Fibroblast of pulmonary artery (primary cell): ENCODE measurements at places on chromosomes 4 and X.
A peak's percentile ranks its signal among the peaks of the same experiment; 100 is the strongest.

GRCh38 chrX:140038842-140039241 is 73.5 kb upstream of the CXorf66 start:
- no peak for DNase-seq

GRCh38 chr4:15006416-15007024 is 4.2 kb downstream of the CPEB2 start:
- no peak for DNase-seq

- peak; percentile 12 for DNase-seq
Observed at GRCh38 chr4:189022440-189023035, 883.3 kb downstream of the TRIML1 start.

- no peak for DNase-seq
Observed at GRCh38 chr4:105963461-105964400, 68.5 kb downstream of the NPNT start.

GRCh38 chr4:41024556-41025491 is 189.5 kb downstream of the APBB2 start:
- no peak for DNase-seq

GRCh38 chr4:94827481-94828110 is 69.8 kb downstream of the BMPR1B start:
- peak; percentile 68 for DNase-seq

DNA sequence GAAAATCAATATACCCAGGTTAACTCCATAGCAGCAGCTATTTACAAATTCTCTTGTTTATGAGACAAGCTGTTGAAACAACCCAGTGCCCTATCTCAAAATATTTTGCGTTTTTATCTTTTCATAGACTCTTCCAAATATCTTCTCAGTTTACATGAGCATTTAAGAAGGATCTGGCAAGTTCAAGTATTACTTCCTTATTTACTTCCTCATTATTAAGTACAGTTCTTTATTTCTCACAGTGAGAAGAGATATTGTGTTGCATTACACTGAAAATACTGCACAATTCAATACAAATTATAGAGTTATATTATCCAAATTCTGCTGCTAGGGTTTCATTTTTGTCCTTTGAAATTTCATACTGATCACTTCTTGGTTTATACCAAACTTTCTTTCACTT is 43.6 kb upstream of the UCP1 start:
- DNase-seq, result no peak

GRCh38 chr4:2849267-2850152 is 5.9 kb downstream of the ADD1 start:
- no peak for DNase-seq

DNA sequence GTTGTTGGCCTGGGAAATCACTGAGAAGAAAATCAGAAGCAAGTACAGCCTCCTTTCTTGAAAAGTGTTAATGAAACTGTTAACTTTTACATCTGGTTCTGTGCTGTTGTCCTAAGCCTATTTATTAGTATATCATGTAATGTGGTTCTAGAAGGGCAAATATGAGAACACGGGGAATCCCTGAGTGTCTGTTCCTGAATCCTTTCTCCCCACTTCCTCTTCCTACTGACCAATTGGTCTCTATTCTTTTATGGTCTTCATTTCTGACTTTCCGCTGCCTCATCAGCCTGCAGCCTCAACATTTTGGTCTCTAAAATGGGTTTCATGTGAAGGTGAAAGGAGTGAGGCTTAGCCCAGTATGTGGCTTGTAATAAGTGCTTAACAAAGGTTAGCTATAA is 159.9 kb upstream of the MAMLD1 start:
- no peak for DNase-seq

DNA sequence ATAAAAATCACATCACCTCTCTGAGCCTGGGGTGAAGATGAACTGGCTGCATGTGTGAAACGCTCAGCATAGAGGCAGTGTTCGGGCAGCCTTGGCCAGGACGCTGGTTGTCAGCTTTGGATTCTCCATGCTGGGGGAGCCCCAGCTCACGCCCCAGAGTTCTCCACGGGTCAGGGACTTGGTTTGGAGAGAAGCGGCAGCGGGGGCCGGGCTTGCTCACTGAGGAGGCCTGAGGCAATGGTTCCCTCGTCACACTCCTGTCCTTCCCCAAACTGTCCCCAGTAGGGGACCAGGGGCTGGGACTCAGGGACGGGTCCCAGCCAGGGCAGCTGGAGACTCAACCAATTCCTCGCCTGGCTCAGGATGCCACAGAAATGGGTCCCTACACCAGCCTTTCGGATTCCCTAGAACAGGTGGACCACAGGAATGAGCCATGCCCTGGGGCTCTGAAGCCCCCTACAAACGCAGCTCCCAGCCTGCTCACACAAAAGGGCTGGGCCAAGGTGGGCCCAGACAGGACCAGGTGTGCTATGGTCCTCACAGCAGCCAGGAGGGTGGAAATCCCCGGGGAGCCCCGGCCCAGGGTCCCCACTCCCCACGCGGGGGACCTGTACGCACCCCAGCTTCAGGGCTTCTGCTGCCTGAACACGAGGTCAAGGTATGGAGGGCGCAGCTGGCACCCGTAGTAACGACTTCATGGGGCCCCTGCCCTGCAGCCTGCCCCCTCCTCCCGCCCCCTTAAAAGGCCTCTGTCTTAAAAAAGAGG is 1.4 kb downstream of the MXD4 start:
- no peak for DNase-seq

GRCh38 chr4:148442832-148443511 is 758 bp upstream of the NR3C2 start:
- DNase-seq, result peak; percentile 17

DNA sequence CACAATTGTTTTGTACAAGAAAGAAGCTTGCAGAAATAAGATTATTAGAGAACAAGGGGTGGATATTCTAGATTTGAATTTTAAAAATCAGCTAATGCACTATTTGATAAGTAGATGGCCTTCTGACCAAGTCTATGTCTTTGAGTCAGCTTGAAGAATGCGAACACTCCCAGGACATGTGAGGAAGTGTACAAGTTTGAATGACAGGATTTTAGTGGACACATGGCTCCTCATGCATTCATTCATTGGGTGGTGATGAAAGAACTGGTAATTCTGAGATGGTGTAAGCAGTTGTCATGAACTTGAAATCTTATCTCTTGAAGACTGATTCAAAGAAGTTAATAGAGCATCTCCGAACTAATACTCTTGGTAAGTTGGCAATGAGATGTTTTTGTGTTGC is 548.2 kb upstream of the CNKSR2 start:
- DNase-seq, result no peak

GRCh38 chr4:121989715-121990114 is 37.9 kb upstream of the TRPC3 start:
- DNase-seq, result peak; percentile 71

GRCh38 chrX:7690842-7691241 is 152.1 kb upstream of the VCX start:
- DNase-seq, result no peak

DNA sequence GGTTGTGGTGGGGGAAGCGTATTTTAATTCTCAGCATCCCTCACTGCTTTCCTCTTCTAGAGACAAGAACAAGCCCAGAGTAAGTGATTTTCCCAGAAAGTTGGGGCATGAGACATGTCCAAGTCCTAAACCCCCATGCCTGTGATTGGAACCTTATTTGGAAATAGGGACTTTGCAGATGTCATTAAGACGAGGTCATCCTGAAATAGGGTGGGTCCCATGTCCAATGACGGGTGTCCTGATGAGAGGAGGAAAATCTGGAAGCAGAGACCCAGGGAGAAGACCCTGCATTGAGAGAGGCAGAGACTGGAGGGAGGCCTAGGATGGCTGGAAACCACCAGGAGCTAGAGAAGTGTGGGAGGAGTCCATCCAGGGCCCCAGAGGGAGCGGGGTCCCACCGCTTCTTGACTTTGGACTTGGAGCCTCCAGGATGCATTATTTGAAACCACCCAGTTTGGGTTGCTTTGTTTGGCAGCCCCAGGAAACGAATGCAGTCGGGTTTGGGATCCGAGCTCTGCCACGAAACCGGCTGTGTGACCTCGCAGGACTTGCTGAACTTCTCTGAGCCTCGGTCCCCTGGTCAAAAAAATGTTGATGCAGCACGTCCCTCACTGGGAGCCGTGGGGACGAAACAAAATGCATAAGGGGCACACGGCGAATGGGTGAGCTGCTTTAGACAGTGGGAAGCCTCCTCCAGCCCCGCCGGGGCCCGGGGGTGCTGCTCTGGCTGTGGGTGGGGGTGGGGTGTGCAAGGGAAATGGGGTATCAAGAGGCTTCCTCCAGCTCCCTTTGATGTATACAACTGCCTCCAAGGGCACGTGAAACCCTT is 113.9 kb downstream of the CPZ start:
- no peak for DNase-seq

GRCh38 chrX:20313899-20314298 is 47.2 kb upstream of the RPS6KA3 start:
- no peak for DNase-seq

- DNase-seq, result peak; percentile 35
Observed at GRCh38 chr4:80333121-80333520, 2.4 kb upstream of the CFAP299 start.

- DNase-seq, result no peak
Observed at GRCh38 chr4:109065006-109065405, 237.5 kb downstream of the COL25A1 start.

DNA sequence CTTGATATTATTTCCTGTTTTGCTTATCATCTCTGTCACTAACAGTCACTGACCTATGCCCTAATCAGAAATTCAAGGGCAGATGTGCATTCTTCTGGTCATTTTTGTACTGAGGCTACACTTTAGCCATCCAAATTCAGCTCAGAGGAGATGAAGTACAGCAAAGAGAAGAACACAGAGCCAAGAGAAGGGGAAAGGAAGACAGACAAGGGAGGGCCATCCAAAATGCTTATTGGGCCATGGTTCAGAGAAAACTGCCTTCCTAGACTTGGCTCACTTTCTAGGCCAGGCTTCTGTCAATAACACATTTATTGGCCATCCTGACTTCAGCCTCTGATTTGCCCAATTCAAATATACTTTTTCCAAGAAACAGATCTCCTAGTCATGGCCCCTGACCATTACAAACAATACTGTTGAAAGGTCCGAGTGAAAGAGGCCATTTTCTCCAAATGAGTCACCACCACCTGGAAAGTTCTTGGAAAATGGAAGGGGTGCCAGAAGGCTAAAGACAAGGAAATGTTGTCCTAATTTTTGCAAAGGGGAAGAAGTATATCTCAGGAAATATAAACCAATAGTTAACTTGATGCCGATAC is 56.4 kb downstream of the DCX start:
- DNase-seq, result no peak

DNA sequence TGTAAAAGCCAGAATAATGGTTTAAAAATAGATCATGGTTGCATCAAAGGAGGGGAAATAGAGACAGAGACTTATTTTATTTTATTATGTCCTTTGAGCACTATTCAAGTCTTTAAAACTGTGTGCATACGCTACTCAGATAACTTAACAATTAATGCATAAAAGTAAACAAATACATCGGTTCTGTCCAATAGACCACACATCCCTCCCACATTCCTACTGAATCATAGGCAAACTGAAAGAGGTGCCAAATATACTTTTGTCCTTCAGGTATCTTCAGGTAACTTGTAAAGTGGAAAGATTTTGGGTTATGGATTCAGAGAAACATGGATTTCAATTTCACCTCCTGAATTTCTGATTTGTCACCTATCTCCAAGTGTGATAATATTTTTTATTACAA is 91.3 kb downstream of the SPOCK3 start:
- no peak for DNase-seq

GRCh38 chr4:74293558-74293957 is 14.7 kb upstream of the EPGN start:
- DNase-seq, result no peak

GRCh38 chr4:19547463-19547862 is 704.2 kb upstream of the SLIT2 start:
- no peak for DNase-seq

DNA sequence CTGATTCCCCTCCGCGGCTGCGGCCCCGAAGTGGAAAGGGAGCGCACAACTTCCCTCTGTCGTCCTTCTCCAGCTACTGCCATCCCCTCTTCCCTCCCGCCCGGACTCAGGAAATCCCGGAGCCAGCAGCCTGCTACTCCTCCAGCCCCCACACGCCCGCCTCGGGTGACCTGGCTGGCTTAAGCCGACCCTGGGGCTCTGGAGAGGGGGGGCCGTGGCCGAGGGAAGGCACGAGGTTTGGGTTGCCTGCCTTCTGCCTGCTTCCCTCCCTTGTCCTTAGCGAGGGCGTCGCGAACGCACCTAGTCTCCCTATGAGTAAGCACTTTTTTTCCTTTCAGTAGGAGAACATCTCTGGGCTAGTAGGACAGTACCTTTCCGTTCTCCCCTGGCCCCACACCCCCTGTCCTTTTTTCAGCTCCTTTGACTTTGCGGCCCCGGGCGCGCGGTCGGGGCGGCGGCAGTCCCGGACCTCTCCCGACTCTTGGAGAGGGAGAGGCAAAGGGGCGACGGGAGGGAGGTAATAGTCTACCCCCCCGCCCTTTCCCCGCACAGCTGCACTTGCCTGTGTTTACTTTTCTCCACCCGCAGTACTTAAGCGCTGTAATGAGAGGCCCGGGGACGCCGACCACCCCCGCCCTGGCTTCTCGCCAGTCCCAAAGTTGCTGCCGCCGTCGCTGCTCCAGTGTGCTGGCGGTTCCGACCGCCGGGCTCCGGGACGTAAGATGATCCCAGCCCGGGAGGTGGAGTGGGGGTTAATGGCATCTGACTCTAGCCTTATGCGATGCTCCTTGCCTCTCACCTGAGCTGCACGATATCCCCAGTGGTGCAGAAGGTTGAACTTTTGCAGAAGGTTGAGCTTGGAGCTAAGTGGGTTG is 868 bp downstream of the PLS3 start:
- DNase-seq, result peak; percentile 57

DNA sequence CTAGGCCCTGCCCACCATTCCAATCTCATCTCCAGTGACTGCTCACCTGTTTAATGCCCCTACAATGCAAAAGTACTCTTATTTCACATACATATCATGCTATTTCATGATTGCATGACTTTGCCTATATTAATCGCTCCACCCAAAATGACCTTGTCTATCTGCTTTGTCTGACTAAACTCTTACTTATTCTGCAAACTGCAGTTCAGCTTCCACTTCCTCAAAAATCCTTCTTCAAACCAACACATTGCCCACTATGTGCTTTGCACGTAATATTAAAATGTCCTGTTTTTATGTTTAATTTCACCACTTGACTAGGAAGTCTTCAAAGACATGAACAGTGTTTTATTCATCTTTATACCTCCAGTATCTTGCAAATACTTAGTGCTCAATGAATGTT is 229.6 kb downstream of the OPHN1 start:
- no peak for DNase-seq

DNA sequence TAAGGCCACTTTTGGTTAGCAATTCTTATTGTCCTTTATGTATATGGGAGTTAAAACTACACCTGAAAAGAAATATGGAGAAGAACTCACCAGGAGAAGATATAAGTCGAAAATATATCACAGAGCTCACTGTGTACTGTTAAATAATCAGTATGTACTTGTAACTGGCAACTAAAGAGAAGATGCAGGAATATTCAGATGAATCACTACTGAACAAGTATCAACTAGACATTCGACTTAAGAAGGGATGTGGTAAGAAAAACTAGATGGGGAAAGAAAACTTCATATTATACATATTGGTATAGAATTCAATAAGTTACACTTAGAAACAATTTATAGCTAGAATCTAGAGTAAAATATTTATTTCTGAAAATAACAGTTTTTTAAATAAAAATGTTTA is 230.0 kb downstream of the CAMK2D start:
- DNase-seq, result no peak
